CD8-positive, alpha-beta memory T cell (primary cell): ENCODE measurements at places on chromosomes 12 and 14.

- H3K27me3 ChIP-seq = no peaks in the 10 kb centered on the region
- H3K4me3 ChIP-seq = no peak overlapping the region
Measured at GRCh38 chr12:89247541-89247942, 104.8 kb downstream of the DUSP6 start.

DNA sequence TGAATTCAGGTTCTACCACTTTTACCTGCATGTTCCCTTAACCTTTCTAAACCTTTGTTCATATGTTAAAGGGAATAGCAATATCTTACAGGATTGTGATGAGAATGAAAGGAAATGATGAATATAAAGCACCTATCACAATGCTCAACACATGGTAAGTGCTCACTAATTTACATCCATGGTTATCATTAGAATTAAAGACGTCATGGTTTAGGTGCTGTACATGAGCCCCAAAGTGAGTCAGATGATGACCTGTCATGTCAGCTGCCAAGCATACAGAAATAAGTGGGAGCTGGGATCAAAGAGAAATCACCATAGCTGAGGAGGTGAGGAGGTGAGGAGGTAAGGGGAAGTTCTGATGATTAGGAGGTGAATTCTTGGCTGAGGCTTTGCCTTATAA lies 135.9 kb upstream of the ATP2B1 start:
- H3K4me1 ChIP-seq = no peaks in the 10 kb centered on the region
- no peak overlapping the region for H3K27ac ChIP-seq
- H3K4me3 ChIP-seq = no peak overlapping the region
- H3K27me3 ChIP-seq = no peaks in the 10 kb centered on the region
- H3K36me3 ChIP-seq = no peaks in the 10 kb centered on the region

- no peaks in the 10 kb centered on the region for H3K27me3 ChIP-seq
- H3K4me3 ChIP-seq = no peak overlapping the region
- no peaks in the 10 kb centered on the region for H3K36me3 ChIP-seq
- no peak for DNase-seq
- H3K4me1 ChIP-seq = no peaks in the 10 kb centered on the region
Measured at GRCh38 chr12:65443038-65443437, 164.6 kb downstream of the MSRB3 start.

DNA sequence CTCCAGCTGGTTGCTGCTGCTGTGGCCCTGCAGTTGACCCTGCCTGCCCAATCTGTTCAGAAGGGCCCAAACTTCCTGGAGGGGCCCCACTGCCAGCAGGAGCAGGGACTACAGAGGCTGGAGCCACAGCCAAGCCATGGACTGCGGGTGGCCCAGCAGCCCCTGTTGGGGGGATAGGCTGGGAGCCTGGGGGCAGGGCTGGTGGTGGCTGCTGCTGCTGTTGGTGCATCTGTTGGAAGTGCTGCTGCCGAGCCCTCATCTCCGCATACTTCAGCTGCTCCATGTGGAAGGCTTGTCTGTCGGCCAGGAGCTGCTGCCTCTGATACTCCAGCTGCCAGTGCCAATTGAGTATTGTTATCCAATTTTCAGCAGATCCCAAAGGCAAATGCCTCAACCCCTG lies 7.2 kb downstream of the MYL6 start:
- H3K27ac ChIP-seq = no peak overlapping the region
- no peaks in the 10 kb centered on the region for H3K27me3 ChIP-seq
- H3K36me3 ChIP-seq = peaks cover 63% of the 10 kb centered on the region
- peaks cover 14% of the 10 kb centered on the region for H3K4me1 ChIP-seq
- H3K4me3 ChIP-seq = no peak overlapping the region

DNA sequence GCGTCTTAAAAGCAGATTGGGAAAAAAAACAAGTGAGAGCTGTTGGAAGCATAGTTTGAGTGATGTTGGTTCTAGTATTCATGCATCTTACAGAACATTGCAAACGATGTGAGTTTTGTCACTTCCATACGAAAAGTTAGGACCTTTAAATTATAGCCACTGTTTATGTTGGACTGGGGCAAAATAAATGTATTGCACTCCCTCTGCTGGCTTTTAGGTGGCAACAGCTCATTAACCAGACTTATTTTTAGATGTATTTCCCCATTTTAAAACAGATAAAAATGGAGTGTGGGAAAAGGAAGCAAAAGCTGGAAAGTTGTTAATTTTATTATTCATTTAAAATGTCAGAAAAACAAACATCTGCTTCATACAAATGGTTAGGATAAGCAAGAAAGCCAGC lies 111.9 kb downstream of the LGR5 start:
- H3K27me3 ChIP-seq = no peaks in the 10 kb centered on the region
- H3K27ac ChIP-seq = no peak overlapping the region
- no peaks in the 10 kb centered on the region for H3K36me3 ChIP-seq
- no peak overlapping the region for H3K4me3 ChIP-seq
- DNase-seq = no peak

GRCh38 chr12:48356041-48356768 lies 5.5 kb upstream of the ZNF641 start:
- DNase-seq = no peak
- no peaks in the 10 kb centered on the region for H3K27me3 ChIP-seq
- peaks cover 2% of the 10 kb centered on the region for H3K4me1 ChIP-seq

DNA sequence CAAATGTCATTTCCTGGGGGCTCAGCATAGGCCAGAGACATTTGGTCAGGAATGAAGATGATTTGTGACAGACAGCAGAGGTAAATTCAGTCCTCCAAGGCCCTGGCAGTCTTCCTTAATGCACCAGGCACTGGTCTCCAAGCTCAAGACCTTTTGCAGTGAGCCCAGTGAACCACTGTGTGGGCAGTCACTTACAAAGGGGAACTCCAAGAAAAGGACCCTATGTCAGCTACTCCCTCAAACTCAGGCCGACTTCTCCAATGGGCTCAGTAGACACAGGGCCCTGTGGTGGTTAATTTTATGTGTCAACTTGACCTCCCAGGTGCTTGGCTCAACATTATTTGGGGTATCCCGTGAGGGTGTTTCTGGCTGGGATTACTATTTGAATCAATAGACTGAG lies 29.3 kb upstream of the PLEK2 start:
- DNase-seq = no peak
- no peaks in the 10 kb centered on the region for H3K36me3 ChIP-seq
- H3K4me3 ChIP-seq = no peak overlapping the region
- H3K27me3 ChIP-seq = no peaks in the 10 kb centered on the region

DNA sequence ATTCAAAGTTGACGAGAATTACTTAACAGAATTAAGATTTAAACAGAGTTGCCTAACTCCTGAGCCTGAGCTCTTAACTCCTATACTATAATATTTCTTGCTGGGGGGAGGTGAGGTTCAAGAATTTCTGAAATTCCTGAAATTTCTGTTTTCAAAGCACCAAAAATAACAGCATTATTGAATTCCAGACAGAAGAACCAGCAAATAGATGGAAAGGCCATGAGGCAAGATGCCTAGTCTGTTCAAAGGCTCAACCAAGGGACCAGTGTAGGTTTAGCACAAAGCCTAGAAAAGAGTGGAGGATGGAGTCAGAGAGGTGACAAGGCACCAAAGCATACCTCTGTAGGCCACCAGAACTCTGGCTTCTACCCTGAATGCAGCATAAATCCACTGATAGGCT lies 76.4 kb downstream of the PPP1R12A start:
- no peaks in the 10 kb centered on the region for H3K27me3 ChIP-seq
- no peak for DNase-seq
- H3K27ac ChIP-seq = no peak overlapping the region
- no peaks in the 10 kb centered on the region for H3K36me3 ChIP-seq
- no peak overlapping the region for H3K4me3 ChIP-seq

DNA sequence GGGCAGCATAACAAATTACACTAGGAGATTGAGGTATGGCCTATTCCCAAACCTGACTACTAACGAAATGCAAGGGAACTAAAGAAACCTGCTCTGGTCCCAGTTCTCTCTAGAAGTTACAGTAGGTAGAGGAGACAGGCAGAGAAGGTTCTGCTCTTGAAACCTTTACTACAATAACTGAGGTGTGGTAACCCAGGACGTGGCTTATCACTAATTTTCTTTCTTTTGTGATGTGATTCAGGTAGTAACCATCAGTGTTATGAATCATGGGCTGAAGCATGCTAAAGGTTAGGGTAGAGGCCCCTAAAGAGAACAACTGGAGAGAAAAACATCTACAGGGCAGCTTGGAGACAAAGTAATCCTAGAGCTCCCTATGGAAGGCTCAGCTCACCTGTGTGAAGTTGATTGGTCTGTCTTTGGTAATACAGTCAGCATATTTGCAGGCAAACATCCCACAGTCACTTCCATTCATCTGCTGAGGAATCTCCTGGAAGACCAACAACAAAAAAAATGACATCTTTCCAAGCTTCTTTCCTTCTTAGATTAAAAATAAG lies 41.8 kb upstream of the COL2A1 start:
- no peaks in the 10 kb centered on the region for H3K4me1 ChIP-seq
- no peak for DNase-seq
- H3K27me3 ChIP-seq = no peaks in the 10 kb centered on the region
- H3K36me3 ChIP-seq = peaks cover 37% of the 10 kb centered on the region

DNA sequence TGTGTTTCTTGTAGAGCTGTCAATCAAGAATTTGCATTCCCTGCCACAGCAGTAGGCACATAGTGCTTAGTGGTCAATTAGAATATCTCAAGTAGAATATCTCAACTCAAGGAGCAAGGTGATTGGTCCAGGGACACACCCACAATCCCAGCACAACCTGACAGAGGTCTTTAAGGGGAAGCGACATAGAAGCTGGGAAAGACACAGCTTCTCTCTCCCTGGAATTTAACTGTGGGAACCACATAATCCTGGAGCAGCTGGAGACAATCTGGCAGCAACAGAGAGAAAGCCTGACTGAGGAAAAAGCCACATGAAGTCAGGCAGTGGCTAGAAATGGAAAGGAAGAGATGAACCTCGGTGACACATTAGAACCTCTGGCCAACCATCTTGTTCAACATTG lies 85.7 kb upstream of the LMO3 start:
- no peak overlapping the region for H3K27ac ChIP-seq
- no peaks in the 10 kb centered on the region for H3K36me3 ChIP-seq
- no peaks in the 10 kb centered on the region for H3K27me3 ChIP-seq
- no peaks in the 10 kb centered on the region for H3K4me1 ChIP-seq

GRCh38 chr12:85277191-85277590 lies 2.8 kb upstream of the ALX1 start:
- no peak for DNase-seq
- no peaks in the 10 kb centered on the region for H3K36me3 ChIP-seq

- DNase-seq = no peak
- H3K4me3 ChIP-seq = no peak overlapping the region
- H3K4me1 ChIP-seq = no peaks in the 10 kb centered on the region
- H3K27me3 ChIP-seq = no peaks in the 10 kb centered on the region
- H3K27ac ChIP-seq = no peak overlapping the region
Measured at GRCh38 chr12:5466521-5466960, 34.6 kb downstream of the NTF3 start.

DNA sequence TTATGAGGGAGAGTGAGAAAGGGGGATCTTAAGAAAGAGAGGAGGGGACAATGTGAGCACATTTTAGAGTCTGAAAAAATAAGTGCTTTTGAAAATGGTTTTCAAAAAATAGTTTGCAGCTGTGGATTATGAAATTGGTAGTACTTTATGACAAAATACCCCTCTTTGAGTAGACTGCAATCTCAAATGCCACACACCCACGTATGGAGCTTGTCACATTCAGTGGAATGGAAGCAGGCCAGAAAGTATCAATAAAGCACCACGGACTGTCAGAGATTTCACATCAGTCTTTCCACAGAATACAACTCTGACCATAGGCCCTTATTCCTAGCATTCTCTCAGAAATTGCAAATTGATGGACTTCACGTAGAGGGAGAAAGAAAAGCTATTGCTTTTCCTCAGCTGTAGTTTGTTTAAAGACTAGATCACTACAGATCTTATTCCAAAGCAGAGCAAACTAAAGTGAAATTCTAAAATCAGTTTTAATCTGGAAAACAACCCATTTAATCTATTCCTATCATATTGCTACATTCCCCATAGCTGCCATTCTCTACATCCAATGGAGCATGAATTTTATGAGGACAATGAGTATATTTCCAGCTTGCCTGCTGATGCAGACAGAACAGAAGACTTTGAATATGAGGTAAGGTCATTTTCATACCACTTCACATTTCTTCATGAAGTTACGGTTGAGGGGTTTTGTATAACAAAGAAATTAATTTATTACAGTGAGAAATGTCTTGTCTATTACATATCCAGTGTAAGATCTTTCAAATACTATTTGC lies 321.3 kb downstream of the PDZRN4 start:
- H3K36me3 ChIP-seq = no peaks in the 10 kb centered on the region
- H3K27me3 ChIP-seq = no peaks in the 10 kb centered on the region
- no peak overlapping the region for H3K4me3 ChIP-seq
- H3K4me1 ChIP-seq = no peaks in the 10 kb centered on the region

- H3K4me1 ChIP-seq = peaks cover 28% of the 10 kb centered on the region
- no peaks in the 10 kb centered on the region for H3K36me3 ChIP-seq
- no peak overlapping the region for H3K27ac ChIP-seq
- DNase-seq = no peak
- H3K4me3 ChIP-seq = no peak overlapping the region
Measured at GRCh38 chr12:56361487-56362129, 1.0 kb downstream of the APOF start.

GRCh38 chr12:27861428-27862167 lies 81.6 kb upstream of the MANSC4 start:
- no peaks in the 10 kb centered on the region for H3K36me3 ChIP-seq
- no peak overlapping the region for H3K4me3 ChIP-seq
- H3K27ac ChIP-seq = no peak overlapping the region
- no peaks in the 10 kb centered on the region for H3K4me1 ChIP-seq
- H3K27me3 ChIP-seq = no peaks in the 10 kb centered on the region

GRCh38 chr14:81122326-81122725 lies 98.4 kb downstream of the GTF2A1 start:
- no peaks in the 10 kb centered on the region for H3K4me1 ChIP-seq
- H3K4me3 ChIP-seq = no peak overlapping the region
- H3K27ac ChIP-seq = no peak overlapping the region
- no peaks in the 10 kb centered on the region for H3K36me3 ChIP-seq
- DNase-seq = no peak

DNA sequence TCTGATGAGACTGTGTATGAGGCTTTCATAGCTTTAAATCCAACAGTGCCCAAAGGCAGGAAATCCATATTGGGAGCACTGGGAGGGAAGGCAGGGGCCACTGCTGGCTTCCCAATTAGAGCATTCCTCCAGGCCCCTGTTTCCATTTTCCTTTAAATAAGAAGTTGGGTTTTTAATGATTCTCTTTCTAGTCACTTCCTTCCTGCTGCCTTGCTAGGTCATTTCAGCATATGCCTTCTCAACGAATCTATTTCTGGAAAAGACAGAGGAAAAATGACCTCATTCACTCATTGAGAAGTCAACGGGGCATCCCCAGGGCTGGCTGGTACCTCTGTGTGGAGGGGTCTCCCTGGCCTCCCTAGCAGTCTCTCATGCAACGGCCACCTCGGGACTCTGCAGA lies 43.5 kb downstream of the IGF1 start:
- no peak for DNase-seq
- H3K4me3 ChIP-seq = no peak overlapping the region
- H3K27ac ChIP-seq = no peak overlapping the region
- H3K27me3 ChIP-seq = no peaks in the 10 kb centered on the region
- no peaks in the 10 kb centered on the region for H3K36me3 ChIP-seq
- no peaks in the 10 kb centered on the region for H3K4me1 ChIP-seq

DNA sequence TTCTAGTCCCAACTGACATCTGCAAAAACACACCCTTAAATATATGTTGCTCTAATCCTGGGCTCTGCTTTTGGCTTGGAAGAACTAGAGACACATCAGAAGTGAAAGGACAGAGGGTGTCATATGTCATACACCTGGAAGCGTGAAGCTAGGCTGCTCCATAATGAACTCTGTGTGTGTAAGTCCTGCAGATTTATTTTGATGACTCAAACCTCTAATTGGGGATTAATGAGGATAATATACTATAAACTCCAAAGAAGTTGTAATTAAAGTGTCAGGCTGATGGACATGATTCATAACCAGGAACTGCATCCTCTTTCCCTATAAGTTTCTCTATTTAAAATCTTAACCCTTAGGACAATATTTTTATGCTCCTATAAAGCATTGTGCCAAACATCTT lies 4.4 kb upstream of the KCNK10 start:
- no peak overlapping the region for H3K4me3 ChIP-seq
- no peak for DNase-seq
- H3K36me3 ChIP-seq = no peaks in the 10 kb centered on the region
- H3K27me3 ChIP-seq = peaks cover 6% of the 10 kb centered on the region
- H3K27ac ChIP-seq = no peak overlapping the region
